ENCODE measurements at places on chromosomes 6 and 20. TPM values are rescaled to one million over a fixed set of nuclear protein-coding genes. Genes with fewer than 3 reads are reported as not detected.

DNA sequence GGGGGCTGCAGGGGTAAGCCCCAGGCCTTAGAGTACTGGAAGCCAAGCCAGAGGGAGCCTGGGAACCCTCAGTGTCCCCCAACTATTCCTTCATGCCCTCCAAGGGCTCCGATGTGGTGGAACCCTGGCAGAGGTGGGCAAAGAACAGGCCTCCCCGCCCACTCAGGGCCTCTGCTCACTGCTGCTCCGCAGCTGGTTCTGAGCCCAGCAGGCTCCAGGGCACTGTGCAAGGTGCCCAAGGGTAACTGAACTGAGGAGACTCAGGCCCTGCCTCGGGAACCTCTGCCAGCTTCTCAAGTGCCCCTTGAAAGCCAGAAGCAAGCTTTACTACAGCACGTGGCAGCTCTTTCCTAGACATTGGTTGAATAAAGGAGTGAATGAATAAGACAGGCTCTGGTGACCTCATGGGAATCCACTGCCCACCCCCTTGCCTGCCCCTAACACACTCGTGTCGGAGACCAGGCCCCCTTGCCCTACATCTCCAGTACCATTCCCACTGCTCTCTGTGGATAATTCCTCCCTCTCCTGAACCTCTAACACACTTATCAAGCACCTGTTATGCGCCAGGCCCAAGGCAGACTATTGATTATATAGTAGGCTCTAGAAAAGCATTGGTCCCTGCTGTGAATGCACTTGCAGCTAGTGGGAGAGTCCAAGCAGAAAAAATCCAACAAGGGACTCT is 55.0 kb downstream of the TOX2 start:
- H3K36me3 ChIP-seq = no peaks in the 10 kb centered on the region
- H3K27me3 ChIP-seq = peaks cover 4% of the 10 kb centered on the region
- no peak overlapping the region for H3K27ac ChIP-seq
- no peak overlapping the region for H3K4me3 ChIP-seq
- no peak for DNase-seq

- no peaks in the 10 kb centered on the region for H3K27me3 ChIP-seq
- no peak overlapping the region for H3K27ac ChIP-seq
- H3K4me1 ChIP-seq = no peaks in the 10 kb centered on the region
- H3K36me3 ChIP-seq = no peaks in the 10 kb centered on the region
- no peak for DNase-seq
- no peak overlapping the region for H3K4me3 ChIP-seq
Measured at GRCh38 chr6:10230531-10230930, 184.3 kb downstream of the TFAP2A start.

DNA sequence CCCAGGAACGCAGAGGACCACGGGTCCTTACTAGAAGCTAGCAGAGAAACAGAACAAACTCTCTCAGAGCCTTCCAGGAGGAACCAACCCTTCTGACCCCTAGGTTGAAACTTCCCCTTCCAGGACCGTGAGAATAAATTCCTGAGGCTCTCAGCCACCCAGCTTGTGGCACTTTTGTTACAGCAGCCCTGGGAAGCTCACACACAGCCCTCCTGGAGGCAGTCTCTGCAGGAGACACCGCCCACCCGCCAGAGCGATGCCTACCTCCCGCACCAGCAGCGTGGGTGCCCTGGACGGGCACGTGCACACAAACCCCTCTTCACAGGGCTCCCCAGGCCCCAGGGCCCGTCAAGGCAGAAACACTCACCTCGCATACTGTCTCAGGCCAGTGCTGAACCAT is 4.2 kb downstream of the RNASET2 start:
- H3K36me3 ChIP-seq = peaks cover 49% of the 10 kb centered on the region
- no peaks in the 10 kb centered on the region for H3K27me3 ChIP-seq
- peak overlapping the region; percentile 19 for H3K4me3 ChIP-seq
- peak overlapping the region; percentile 67 for H3K27ac ChIP-seq

- H3K27ac ChIP-seq = no peak overlapping the region
- no peaks in the 10 kb centered on the region for H3K27me3 ChIP-seq
- H3K4me3 ChIP-seq = no peak overlapping the region
- H3K4me1 ChIP-seq = peaks cover 19% of the 10 kb centered on the region
- DNase-seq = no peak
- no peaks in the 10 kb centered on the region for H3K36me3 ChIP-seq
Measured at GRCh38 chr6:41719436-41720261, 15.8 kb downstream of the TFEB start.

GRCh38 chr6:29653452-29654038 is 3.3 kb upstream of the MOG start:
- H3K27me3 ChIP-seq = peaks cover 14% of the 10 kb centered on the region
- no peak overlapping the region for H3K27ac ChIP-seq
- H3K4me3 ChIP-seq = no peak overlapping the region
- peak; percentile 62 for DNase-seq
- H3K4me1 ChIP-seq = peaks cover 4% of the 10 kb centered on the region

- no peak for DNase-seq
- H3K36me3 ChIP-seq = no peaks in the 10 kb centered on the region
- H3K27ac ChIP-seq = no peak overlapping the region
- H3K4me1 ChIP-seq = peaks cover 13% of the 10 kb centered on the region
- H3K27me3 ChIP-seq = peaks cover 7% of the 10 kb centered on the region
Measured at GRCh38 chr6:107118976-107119375, 3.7 kb upstream of the BEND3 start.

DNA sequence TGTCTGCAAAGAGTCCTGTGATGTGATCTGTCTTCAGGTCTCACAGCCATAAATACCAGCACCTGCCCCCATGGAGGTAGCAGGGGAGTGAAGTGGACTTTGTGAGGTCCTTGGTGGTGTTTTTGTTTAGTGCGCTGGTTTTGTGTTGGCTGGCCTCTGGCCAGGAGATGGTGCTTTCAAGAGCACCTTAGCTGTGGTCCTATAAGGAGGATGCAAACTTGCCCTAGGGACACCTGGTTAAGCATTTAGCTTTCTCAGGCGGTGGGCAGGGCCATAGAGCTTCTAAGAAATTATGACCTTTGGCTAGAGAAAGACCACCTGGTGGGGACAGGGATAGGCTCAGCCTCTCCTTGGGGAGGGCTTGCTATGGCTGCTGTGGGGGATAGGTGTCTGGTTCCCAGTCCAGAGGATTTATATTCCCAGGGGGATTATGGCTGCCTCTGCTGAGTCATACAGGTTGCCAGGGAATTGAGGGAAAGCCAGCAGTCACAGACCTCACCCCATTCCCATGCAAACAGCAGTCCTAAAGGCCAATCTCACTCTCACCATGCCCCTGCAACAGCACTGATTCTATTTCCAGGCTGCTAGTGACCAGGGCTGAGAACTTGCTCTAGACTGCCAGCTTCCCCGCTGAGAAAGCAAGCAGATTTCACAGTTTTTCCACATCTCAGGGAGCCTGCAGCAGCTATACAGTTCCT is 259.3 kb downstream of the TFAP2B start:
- no peaks in the 10 kb centered on the region for H3K27me3 ChIP-seq
- H3K4me3 ChIP-seq = no peak overlapping the region
- no peaks in the 10 kb centered on the region for H3K4me1 ChIP-seq

DNA sequence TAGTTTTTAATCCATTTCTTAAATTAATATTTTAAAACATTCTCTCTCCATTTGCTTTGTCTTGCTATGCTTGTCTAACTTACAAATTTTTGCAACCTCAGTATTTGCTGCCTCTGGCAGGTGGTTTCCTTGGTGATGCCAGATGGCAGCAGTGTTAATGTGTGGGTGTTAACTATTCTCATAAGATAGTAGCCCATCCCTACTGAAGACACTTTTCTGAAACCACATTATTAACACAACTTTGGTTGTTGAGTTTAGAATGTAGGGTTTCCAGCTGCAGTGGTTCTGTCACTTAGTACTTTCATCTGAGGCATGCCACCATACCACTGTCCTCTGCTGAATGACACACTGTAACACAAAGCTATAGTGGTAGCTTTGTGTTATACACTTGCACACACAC is 75.1 kb downstream of the MYO6 start:
- H3K27me3 ChIP-seq = peaks cover 5% of the 10 kb centered on the region
- DNase-seq = no peak
- H3K36me3 ChIP-seq = no peaks in the 10 kb centered on the region
- no peaks in the 10 kb centered on the region for H3K4me1 ChIP-seq
- H3K27ac ChIP-seq = no peak overlapping the region

GRCh38 chr6:155543166-155543847 is 87.7 kb upstream of the NOX3 start:
- H3K4me3 ChIP-seq = no peak overlapping the region
- peaks cover 3% of the 10 kb centered on the region for H3K27me3 ChIP-seq
- no peaks in the 10 kb centered on the region for H3K36me3 ChIP-seq
- H3K27ac ChIP-seq = no peak overlapping the region

- no peaks in the 10 kb centered on the region for H3K36me3 ChIP-seq
- H3K27ac ChIP-seq = no peak overlapping the region
- DNase-seq = no peak
- H3K4me1 ChIP-seq = no peaks in the 10 kb centered on the region
Measured at GRCh38 chr20:61933951-61934715, 131.5 kb downstream of the TAF4 start.

GRCh38 chr6:80338201-80338836 is 231.8 kb downstream of the BCKDHB start:
- no peak overlapping the region for H3K4me3 ChIP-seq
- H3K36me3 ChIP-seq = no peaks in the 10 kb centered on the region
- no peak overlapping the region for H3K27ac ChIP-seq
- no peaks in the 10 kb centered on the region for H3K4me1 ChIP-seq
- DNase-seq = peak; percentile 87

GRCh38 chr6:41963371-41963770 is 21.8 kb upstream of the CCND3 start:
- H3K36me3 ChIP-seq = peaks cover 30% of the 10 kb centered on the region
- peaks cover 87% of the 10 kb centered on the region for H3K4me1 ChIP-seq
- peak; percentile 39 for DNase-seq

DNA sequence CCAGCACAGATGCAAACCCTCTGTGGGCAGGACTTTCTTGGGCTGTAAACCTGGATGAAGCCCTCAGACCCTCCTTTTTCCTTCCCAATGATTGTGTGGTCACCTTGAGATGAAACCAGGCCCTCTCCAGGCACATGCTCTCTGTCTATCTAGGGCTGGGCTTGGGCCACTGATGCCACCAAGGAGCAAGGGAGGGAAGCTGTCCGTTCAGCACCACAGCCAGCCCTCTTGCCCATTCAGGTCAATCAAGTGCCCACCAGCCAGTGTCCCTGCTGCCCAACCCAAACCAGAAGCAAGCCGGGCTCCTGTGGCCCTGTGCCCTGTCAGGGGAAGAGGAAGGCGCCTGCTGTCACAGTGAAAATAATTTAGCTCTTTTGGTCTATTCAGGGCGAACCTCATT is 8.0 kb downstream of the STMN3 start:
- H3K27me3 ChIP-seq = no peaks in the 10 kb centered on the region
- H3K4me1 ChIP-seq = no peaks in the 10 kb centered on the region
- H3K27ac ChIP-seq = no peak overlapping the region

DNA sequence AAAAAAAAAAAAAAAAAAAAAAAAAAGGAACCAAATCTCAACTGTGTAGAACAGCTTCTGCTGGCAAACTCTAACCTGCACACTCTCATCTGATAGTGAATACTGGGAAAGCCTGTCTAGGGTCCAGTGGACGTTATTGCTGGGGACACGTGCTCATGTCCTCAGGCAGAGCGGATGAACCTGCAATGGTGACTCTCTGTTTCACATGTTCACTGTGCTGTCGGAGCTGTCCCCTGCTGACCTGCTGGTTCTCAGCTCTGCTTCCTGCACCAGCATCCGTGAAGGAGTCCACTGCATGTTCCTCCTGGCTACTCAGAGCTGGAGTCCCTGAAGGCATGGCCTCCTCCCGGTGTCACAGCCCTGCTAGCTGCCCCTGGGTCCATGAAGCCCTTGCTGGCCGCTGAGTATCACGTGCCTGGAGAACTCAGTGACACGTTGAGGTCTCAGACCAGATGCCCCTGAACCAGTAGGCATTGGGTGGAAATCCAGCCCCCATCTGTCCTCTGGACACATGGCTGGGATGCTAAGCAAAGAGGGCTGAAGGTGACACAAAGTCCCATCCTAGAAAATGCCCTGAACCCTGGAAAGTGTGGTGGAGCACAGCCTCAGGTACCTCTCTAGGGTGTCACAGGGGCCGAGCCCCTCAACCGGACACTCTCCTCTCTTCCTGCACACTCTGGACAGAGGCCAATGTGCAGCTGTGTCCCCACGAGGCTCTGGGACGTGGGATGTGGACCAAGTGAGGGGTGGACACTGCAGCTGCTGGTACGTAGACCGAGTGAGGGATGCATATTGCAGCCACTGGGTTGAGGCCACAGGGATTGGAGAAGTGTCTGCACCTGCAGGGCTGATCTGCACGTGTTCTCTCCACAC is 54.9 kb upstream of the FRMD1 start:
- DNase-seq = no peak
- H3K4me1 ChIP-seq = no peaks in the 10 kb centered on the region
- no peak overlapping the region for H3K4me3 ChIP-seq
- peaks cover 22% of the 10 kb centered on the region for H3K27me3 ChIP-seq

DNA sequence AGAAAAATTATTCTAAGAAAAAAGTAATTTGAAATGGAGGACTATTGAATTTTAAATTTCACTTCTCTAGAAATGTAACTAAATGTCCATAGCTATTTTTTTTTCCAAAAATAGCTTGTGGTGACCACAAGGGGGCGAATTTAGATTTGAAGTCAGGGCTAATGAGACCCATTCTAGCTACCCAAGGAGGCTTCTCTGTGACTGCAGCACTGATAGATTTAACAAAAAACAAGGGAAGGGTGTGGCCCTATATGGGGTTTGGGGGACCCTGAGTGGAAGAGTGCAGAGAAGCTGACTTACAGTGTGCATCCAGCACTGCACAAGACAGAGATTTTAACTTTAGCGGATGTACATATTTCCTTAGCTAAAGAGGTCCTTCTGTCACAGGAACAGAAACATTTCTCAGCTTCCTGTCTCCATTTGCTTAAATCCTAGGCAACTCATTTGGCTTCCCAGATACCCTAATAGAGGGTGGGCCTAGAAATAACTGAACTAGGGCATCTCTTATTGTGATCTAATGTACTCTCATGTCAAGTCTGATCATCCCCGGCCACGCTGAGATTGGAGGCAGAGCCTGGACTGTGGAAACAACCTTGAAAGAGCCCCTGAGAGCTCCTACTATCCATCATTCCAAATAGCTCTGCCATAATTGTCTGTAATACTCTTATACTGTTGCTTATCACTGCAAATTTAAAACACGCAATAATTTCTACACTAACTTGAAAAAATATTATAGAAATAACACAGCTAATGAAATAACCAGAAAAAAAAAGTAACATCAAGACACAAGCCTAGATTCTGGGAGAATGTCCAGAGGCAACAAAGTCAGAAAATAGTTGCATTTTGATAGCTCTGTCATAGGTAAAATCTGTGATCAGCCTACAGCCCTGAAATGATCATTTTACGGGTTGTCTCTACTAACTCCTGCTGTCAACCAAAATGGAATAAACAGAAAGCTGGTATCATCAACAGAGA is 93.6 kb downstream of the SNAP91 start:
- H3K36me3 ChIP-seq = no peaks in the 10 kb centered on the region
- H3K27ac ChIP-seq = no peak overlapping the region
- H3K4me3 ChIP-seq = no peak overlapping the region
- H3K27me3 ChIP-seq = no peaks in the 10 kb centered on the region
- H3K4me1 ChIP-seq = no peaks in the 10 kb centered on the region

RSPO4 gene
- total RNA-seq = not detected

COX4I2 gene
- total RNA-seq = not detected

SLC22A3 gene
- not detected for total RNA-seq

SNTA1 gene
- total RNA-seq = 5.8 TPM

TBCC gene
- 16.0 TPM for total RNA-seq

TAAR6 gene
- not detected for total RNA-seq

BTN1A1 gene
- total RNA-seq = not detected

PLG gene
- total RNA-seq = not detected

TREM2 gene
- not detected for total RNA-seq

DEFB124 gene
- total RNA-seq = not detected

TMEM244 gene
- 0.54 TPM for total RNA-seq

All from activated CD8-positive, alpha-beta T cell treated with anti-CD3 and anti-CD28 coated beads for 36 hours (primary cell).